ENCODE measurements at places on chromosomes 16 and 17.

DNA sequence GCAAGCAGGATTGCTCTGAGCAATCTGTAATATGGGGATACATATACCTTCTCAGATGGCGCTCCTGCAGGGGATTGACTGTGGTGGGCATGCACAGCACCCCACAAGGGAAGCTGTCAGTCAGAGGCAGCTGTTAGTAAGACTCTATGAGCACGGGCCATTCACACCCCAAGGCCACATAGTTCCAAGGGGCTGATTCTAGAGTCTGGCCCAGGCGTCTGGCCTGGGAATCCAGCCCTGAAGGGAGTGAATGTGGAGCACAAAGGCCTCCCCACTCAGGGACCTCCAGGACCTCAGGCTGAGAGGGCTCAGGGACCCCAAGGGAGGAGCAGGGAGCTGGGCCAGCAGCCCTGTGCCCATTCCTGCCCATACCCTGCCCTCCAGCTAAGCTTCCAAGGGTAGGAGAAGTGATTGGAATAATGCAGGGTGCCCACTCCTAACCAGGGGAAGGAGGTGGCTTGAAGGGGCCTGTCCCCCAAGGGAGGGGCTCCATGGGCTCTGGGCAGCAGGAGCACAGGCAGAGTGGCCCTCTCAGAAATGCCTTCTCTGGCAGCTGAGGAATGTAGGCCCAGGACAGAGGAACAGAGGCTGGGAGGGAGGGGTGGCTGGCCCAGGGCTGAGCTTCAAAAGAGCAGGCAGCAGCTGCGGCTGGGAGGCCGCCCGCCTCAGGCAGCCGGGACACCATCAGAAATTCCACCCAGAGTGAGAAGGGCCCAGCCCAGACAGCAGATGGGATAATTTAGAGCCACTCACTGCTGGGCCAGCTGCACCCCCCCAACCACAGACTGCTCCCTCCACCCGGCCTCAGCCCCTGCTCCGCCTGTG lies 48.9 kb upstream of the MRPS23 start:
- DNase-seq, result peak; percentile 76

GRCh38 chr17:21291357-21291756 lies 6.8 kb downstream of the MAP2K3 start:
- no peak for DNase-seq

DNA sequence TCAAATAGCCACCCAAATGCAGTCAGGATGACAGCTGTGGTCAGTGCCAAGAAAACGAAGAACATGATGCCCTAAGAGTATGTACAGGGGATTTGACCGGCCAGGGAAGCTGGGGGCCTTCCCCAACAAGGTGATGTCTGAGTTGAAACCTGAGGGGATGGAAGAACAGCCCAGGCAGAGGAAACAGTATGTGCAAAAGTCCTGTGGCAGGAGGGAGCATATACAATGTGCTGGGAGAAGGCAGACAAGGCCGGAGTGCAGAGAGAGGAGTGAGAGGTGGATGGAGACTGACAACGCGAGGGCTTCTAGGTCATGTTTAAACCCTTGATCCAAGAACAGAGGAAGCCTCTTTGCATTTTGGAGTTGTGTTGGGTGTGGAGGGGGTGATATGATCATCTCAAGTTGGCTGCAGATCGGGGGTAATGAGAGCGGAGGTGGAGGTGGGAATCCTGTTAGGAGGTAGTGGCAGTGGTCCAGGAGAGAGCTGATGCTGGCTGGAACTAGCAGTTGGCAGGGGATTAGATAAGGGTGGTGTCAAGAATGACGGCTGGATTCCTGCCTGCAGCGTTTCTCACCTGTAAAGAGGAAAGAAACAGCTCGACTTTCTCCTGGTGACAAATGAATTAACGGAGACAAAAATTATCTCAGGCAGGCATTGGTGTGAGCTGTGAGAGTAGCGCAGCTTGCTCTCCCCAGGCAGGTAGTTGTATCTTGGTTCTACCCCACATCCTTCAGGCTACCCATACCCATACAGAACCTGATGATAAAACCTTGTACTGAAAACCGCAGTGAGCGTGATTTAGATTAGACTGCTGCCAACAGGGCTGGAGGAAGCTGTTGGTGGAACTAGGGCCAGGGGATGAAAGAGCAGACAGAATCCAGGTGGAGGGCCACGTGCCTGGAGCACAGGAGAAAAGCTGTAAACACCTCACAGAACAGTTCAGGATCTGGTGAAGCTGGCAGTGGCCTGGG lies 37.2 kb upstream of the NGFR start:
- DNase-seq, result no peak

- DNase-seq, result no peak
Observed at GRCh38 chr17:39627712-39628516, 1.2 kb downstream of the PPP1R1B start.

Measured in midbrain (tissue), 1 donor.